GM18507 (cell line): ENCODE measurements at places on chromosomes 5 and 9.

DNA sequence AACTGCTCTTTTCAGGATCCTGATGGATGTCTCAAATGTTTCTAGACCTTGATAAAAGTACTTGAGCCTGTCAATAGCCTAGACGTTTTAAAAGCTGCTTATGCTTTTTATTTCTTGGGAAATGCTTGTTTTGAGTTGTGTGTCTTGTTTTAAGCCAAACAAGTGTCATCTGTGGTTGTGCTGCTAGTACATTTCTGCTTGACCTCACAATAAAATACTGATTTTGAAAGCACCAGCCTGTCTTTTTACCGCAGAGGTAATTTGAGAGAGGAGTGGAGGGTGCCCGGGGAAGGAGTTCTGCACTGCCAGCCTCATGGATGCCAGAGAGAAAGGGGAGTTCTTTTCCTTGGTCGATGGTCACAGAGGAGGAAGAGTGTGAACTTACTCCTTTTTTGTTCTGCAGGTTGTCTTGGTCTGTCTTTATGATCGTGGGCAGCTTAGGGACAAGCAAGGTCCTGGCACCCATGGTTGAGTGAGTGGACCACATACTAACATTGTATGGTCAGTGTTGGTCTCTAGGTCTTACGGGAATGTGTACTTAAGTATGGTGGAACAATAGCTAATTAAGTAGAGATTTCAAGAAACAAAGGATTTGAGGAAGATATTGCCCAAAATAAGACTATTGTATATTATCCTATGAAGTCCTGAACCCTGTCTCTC lies 61.0 kb downstream of the TRIO start:
- no peak for DNase-seq

- no peak for DNase-seq
Measured at GRCh38 chr5:179114756-179115155, 54.6 kb downstream of the ZNF354C start.

- DNase-seq: no peak
Measured at GRCh38 chr9:34440017-34440416, 18.4 kb downstream of the FAM219A start.

DNA sequence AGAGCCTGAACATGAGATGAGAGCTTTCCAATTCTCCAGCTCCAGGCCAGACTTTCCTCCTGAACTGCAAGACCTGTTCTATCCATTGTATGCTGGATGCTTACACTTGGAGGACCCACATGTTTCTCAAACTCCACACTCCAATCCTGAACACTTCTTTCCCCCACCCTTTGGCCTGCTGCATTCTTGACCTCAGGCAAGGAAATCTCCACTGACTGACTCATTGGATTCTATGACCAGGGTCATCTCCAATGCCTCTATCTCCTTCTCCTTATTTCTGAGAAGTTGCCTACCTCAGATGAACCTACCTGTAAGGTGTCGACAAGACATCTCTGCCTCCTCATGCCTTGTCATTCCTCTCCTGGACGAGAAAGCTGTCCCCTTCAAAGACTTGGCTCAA lies 153.6 kb downstream of the CRB2 start:
- DNase-seq: no peak

GRCh38 chr5:107088907-107089306 lies 581.8 kb downstream of the EFNA5 start:
- no peak for DNase-seq

GRCh38 chr5:1449081-1449630 lies 3.9 kb upstream of the SLC6A3 start:
- no peak for DNase-seq

- no peak for DNase-seq
Measured at GRCh38 chr5:88769165-88769564, 113.8 kb downstream of the MEF2C start.

DNA sequence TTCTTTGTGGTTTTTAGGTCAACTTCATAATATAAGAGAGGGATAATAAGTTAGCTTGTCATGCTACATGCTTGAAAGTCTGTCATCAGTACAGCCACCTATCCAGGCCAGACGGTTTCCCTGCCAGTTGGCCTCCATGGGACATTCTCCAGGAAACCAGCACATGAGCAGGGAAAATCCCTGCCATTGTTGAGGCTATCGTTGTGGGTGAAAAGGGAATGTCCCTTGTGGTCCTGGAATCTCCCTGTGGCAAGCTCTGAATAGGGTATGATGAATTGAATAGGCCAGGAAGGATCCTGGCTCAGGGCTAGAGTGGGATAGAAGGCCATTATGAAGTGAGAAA lies 12.3 kb downstream of the F2RL1 start:
- no peak for DNase-seq

- no peak for DNase-seq
Measured at GRCh38 chr9:98234245-98234825, 21.1 kb downstream of the TBC1D2 start.

DNA sequence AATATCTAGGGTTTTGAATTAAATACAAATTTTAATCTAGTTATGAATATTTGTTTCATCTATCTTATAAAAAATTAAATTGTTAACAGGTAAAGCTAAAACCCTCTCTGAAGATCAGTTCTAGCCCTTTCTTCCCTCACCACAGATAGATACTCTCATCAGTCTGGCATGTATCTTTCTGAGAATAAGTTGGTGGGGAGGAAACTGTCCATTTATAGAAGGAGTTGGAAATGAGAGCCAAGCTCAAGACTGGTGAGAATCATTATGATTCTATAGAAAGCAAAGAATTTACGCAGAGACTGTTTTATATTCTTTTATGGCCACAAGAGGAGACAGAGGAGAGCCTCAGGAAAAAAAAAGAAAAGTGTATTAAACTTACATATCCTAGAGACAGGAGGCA lies 59.0 kb downstream of the STARD4 start:
- DNase-seq: no peak

DNA sequence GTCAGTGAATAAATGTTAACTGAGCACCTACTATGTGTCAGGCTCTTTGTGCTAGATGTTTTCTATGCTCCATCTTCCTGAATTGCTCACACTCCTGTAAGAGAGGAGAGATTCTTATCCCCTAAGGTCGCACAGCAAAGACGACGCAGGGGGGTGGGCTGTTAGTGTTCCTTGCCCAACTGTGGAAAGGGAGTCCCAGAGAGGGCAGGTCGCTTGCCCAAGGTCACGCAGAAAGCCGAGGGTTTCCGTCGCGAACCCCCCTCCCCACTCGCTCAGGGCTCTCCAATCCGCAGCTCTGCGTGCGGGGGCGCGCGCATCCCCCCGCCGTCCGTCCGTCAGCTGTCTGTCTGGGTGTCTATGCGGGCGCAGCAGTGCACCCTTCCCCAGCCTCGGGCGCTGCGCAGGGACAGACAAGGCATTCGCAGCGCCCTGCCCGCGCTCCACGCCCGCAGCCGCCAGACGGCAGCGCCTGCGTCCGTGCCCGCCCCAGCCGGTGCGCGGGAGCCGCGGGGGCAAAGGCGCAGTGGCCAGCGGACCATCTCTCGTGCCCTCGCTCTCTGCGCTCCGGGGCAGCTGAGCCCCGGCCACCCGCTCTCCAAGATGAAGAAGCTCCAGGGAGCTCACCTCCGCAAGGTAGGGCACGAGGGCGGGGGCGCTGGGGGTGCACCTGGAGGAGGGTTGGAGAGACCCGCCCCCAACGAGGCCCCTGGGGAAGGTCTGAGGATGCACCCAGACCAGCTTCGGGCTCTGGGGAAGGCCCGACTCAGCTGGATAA lies at the start of gene SLC6A7:
Gene SLC6A7 (plus strand): TSS at position 335 of the 775 bp plus-strand sequence. CDS start 266 bp downstream, at position 601.
- no peak for DNase-seq

- DNase-seq: no peak
Measured at GRCh38 chr9:120928483-120929228, 2.1 kb upstream of the TRAF1 start.

DNA sequence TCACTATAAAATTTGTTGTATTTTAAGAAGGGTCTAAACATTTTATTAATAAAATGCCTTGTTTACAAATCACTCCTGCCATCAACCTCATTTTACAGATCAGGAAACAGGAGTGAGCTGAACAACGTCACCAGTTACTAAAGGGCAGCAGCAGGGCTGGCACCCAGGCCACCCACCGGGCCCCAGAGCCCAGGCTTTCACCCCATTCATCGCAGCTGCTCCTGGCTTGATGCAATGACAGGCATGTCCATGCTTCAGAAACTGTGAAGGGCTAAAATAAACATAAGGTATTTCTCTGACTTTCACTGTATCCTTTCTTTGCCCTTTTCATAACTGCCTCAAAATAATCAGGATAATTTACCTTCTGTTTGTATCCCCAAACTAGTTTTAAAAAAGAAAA lies 18.1 kb downstream of the MED27 start:
- DNase-seq: no peak

GRCh38 chr9:99235926-99236634 lies 14.0 kb downstream of the SEC61B start:
- DNase-seq: peak; percentile 33

GRCh38 chr9:33425128-33425533 lies 22.3 kb downstream of the AQP3 start:
- no peak for DNase-seq

- DNase-seq: no peak
Measured at GRCh38 chr5:106127985-106128384, 1542.8 kb downstream of the EFNA5 start.

DNA sequence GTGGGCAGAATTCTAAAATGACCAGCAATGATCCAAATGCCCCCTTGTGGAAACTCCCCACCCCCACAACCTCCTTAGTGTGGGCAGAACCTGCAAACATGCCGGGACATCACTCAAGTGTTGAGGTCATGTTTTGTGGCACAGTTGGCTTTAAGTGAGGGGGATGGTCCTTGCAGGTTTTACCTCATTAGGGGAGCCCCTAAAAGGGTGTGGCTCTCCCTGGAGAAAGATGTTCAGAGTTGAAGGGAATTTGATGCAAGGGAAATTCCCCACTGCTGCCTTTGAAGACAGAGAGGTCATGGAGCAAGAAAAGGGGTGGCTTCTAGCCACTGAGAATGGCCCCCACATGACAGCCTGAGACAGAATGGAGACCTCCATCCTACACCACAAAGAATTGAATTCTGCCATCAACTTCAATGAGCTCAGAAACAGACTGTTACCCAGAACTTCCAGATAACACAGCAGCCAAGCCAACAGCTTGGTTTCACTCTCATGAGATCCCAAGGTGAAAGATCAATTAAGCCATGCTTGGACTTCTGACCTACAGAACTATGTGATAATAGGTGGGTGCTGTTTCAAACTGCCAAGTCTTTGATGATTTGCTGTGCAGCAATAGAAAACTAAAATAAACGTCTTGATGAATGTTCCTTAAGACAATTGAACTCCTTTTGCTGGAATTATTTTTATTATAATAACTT lies 103.4 kb downstream of the MED10 start:
- no peak for DNase-seq

DNA sequence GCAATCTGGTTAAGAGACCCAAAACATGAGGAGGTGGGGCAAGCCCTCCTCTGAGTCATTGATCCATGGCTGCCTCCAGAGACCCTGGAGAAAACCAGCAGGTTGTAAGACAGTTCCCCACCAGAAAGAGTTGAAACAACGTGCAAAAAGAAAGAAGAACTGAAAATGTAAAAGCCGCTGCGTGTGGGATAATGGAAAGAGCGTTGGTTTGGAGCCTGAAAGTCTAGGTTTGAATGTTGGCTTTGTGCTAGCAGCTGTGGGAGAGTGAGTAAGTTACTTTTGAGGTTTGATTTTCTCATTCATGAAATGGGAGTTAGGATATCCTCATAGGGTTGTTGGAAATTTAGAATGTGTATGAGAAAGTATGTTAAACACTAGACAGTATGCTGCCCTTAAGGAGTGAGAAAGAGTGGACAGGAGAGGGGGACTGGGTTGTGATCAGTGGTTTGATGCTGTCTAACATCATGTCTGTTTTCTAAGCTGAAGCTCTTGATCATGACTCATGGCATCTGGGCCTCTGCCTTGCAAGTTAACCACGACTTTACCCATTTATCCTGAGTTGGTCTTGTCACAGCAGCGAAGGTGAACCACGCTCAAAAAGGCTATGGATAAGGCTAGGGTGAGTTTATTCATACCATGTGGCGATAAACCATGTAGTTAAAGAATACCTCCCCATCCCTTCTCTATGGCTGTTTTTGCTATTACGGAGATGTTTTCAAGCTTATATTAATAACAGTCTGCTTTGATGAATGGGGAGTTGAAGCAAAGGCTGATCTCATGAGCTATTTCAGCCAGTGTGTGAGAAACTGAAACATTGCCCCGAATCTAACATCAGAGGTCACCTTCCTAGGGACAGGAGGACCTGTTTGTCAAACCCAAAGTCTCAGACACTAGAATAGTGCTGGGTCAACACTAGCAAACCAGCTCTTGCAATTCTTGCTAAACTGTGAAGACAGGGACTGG lies 41.3 kb downstream of the ZNF366 start:
- no peak for DNase-seq

GRCh38 chr9:126860757-126861466 lies 473 bp downstream of the ZBTB34 start:
- DNase-seq: no peak

GRCh38 chr9:108033976-108034964 lies 544.7 kb upstream of the KLF4 start:
- DNase-seq: no peak
